Omental fat pad (tissue), 4 donors: ENCODE measurements at places on chromosomes 3 and 15. TPM values are rescaled to one million over a fixed set of nuclear protein-coding genes. Genes with fewer than 3 reads are reported as not detected.

DNA sequence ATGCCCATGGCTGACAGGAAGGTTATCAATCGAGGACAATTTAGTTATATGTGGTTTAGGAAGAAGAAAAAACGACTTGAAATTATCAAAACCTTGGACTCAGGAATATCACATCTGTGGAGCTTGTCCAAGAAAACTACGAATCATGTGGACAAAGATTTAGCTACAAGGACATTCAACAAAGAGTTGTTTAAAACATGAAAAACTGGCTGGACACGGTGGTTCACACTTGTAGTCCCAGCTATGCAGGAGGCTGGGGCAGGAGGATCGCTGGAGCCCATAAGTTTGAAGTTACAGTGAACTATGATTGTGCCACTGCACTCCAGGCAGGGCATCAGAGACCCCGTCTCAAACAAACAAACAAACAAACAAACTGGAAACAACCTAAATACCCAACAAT is 142.4 kb downstream of the MAGI1 start:
- DNase-seq = no peak

- no peak for DNase-seq
Measured at GRCh38 chr3:48269592-48269991, 28.7 kb downstream of the ZNF589 start.

DNA sequence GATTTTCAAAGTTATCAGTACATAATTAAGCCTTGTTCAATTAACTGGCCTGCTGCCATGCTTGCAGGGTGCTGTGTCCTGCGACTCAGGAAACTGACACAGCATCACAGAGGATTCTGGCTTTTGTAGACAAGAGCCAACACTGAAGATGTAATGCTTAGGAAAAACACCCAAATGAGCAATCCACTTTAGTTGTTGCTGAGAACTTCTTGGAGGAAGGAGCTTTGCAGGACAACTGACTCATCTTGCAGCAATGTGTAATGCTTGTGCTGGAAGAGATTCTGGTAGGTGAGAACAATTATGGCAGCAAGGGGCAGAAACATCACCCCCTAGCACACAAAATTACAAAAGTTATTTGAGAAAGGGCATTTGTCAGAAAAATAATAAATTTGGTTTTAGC is 67.6 kb downstream of the NLGN1 start:
- no peak for DNase-seq

DNA sequence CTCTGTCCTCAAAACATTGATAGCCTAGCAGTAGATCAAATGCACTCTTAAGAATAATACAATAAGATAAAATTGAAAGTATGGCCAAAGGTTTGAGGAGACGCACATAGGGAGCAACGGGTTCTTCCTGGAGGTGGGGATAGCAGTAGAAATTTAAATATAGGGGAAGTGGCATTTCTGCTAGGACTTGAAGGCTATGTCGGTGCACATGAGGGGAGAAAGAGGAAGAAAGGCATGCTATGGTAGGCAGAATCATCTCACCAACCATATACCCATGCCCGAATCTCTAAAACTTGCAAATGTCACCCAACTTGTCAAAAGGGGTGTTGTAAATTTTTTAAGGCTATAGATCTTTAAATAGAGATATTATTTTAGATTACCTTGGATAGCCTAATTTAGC is 735.1 kb upstream of the LMCD1 start:
- no peak for DNase-seq

DNA sequence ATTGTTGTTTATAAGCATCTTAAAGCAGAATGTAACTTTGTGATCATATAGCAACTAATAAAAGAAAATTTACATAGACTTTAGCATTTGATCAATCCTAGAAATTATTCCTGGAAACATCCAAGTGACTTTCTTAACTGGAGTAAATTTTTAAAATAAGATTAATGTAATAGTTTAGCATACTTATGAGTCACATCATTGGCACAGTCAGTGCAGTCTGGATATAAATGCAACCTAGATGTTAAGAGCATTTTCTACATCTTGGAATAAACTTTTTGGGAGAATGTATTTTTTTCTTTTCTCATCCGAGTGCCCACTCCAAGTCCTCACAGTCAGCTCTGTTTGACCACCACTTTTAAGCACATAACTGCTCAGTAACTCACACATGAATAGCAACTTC is 324.6 kb upstream of the PLSCR5 start:
- DNase-seq = no peak

- no peak for DNase-seq
Measured at GRCh38 chr15:99764522-99764921, 31.3 kb upstream of the LYSMD4 start.

Gene VILL
- 5.6 TPM for total RNA-seq

Gene RUBCN
- total RNA-seq = 69.5 TPM

Gene CLEC3B
- total RNA-seq = 297 TPM

Gene TRIP4
- total RNA-seq = 20.0 TPM
